ENCODE measurements at places on chromosomes 12 and 14.

- DNase-seq, result no peak
Measured at GRCh38 chr12:127118251-127118650, 1148.7 kb upstream of the TMEM132C start.

DNA sequence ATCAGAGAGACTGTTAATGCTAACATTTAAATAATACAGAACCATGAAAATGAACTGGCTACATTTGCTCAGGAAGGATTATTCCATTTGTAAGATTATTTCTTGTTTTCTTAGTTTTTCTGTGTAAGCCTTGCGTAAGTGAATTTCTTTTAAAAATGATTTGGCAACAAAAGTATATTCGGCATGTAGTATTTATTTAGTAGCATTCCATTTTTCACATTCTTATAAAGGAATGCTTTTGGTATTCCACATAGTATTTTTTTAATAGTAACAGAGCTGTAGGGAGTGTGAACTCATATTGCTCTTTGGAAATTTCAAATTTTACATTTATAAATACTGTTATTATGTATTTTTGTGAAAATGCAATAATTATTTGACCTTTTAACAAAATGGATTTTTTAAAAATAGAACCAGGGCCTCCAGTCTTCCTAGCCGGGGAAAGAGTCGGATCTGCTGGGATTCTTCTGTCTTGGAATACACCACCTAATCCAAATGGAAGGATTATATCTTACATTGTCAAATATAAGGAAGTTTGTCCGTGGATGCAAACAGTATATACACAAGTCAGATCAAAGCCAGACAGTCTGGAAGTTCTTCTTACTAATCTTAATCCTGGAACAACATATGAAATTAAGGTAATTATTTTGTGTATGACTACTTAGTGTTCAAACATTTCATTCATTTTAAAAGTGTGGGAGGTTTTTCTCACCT lies 1.2 kb downstream of the PTPRQ start:
- no peak for DNase-seq

- DNase-seq, result no peak
Measured at GRCh38 chr14:92724516-92725340, 23.7 kb downstream of the LGMN start.

GRCh38 chr12:114789821-114790220 lies 105.8 kb upstream of the TBX3 start:
- DNase-seq, result no peak

DNA sequence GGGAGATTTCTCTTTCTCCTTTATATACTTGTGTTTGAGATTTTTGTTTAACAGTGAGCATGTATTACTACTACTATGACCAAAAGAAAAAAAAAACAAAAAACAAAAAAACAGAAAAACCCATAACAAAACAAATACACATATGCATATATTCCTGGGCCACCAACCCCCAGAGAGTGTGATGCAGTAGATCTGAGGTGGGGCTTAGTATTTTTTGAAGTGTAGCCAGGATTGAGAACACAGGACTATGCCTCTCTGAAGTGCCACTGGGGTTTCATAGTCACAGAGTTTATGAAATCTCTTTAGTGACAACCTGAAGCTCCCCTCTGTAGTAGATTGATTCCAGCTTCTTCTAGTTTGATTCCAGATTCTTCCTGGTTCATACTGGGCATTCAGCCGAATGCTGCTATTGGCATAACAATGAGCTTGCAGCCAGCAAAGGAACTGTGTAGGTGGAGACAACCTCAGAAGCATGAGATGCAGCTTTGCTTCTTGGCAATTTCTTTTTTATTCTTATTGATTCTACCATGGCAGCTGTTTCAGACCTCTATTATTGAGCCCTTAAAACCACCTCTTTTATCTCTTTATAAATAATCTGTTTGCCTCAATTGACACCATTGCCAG lies 15.5 kb upstream of the ANO4 start:
- DNase-seq, result no peak

GRCh38 chr12:12266389-12266872 lies 413 bp downstream of the LRP6 start:
- DNase-seq, result no peak

DNA sequence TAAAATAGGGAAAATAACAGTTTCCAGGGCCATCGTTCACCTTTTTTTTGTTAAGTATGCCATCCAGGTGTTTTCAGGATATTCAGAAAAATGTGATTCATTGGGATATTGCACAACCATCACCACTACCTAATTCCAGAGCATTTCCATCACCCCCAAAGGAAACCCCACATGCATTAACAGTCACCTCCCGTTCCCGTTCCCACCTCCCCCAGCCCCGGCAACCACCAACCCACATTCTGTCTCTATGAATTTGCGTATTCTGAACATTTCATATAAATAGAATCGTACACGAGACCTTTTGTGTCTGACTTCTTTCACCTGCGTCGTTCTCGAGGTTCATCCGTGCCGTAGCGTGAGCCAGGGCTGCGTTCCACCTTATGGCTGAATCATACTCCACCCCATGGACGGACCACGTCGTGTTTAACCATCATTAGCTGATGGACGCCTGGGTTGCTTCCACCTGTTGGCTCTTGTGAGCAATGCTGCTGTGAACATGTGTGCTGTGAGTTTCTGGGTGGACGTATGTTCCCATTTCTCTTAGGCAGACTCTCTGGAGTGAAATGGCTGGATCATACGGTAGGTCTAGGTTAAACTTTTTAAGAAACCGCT lies 51.0 kb upstream of the NCOR2 start:
- DNase-seq, result peak; percentile 94

DNA sequence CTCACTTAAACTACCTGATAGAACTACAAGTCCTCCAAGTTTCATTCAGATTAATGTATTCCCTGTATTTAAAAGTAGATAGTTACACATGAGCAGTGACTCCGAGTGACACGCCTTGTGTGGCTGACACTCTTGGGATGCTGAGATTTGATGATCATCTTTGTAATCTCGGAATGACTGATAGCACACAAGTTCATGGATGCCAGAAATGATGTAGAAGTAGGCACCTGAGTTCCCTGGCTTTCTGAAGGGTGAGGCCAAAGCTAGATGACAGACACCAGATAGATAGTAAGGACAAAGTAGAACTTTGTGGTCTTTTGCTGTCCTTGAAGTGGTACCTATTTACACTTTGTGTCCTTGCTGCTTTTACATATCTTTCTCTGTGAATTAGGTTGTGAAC lies 491.2 kb downstream of the PCNX1 start:
- no peak for DNase-seq

DNA sequence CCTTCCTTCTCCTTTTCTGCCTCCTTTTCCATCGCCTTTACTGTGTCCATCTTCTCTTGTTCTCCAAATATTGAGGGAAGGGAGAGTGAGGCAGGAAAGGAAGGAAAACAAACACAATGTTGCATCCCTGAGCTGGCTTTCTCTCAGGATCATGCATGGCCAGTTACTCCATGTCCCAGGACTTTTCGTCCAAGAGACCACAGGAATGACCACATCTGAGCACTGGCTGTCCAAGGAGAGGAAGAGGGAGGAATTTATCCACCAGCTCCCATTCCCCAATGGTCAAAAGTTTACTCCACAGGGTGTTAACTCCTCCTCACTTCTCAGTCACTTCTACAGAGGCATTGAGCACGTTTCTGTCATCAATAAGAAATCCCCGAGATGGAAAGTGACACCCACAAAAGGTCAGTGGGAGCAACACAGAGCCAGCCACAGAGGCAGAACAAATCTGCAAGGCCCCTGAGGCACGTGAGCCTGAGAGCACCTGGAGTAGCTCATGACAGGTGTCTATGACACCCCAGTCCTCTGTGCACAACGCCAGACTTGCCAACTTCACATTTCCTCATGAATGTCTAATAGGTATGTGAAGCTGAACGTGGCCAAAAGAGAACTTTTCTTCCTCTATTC lies 177.3 kb upstream of the NUDT4 start:
- DNase-seq, result no peak

- DNase-seq, result no peak
Measured at GRCh38 chr14:103179094-103179493, 55.8 kb downstream of the TNFAIP2 start.

- DNase-seq, result no peak
Measured at GRCh38 chr12:112340230-112340629, 42.0 kb downstream of the HECTD4 start.

- DNase-seq, result peak; percentile 22
Measured at GRCh38 chr12:102479099-102479885, 1.1 kb downstream of the IGF1 start.

DNA sequence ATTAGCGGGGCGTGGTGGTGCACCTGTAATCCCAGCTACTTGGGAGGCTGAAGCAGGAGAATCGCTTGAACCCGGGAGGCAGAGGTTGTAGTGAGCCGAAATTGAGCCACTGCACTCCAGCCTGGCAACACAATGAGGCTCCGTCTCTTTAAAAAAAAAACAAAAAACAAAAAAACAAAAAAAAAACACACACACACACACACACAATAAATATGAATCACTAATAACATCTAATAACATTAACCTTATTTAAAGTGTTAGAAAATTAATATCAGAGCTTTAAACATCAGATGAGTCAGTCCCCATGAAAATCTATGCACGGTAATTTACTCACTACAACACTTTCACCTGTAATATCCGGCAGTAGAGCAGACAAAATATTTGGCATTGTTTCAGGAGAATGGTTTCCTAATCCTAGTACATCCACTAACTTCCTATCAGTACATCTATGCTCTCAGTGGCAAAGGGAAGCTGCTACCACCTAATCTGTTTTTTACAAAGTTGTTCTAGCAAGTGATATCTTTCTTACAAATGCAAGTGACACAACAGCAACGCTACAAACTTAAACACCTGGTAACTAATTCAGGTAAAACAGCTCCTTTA lies 36.2 kb downstream of the MED13L start:
- peak; percentile 64 for DNase-seq

DNA sequence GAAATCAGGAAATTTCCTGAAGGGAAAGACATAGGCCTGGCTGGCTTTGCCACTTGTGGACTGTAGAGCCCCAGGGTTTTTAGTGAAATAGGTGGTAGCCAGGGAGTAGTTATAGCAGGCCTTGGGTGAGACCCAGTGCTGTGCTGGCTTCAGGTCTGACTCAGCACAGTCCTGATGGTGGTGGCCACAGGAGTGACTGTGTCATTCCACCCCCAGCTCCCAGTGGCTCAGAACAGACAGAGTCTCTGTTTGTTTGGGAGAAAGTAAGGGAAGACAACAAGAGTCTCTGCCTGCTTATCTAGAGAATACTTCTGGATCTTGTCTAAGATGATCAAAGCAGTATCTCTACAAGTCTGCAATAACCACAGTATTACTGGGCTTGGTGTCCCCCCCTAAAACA lies 27.5 kb upstream of the OR6J1 start:
- DNase-seq, result no peak

- DNase-seq, result peak; percentile 26
Measured at GRCh38 chr12:753611-754472, 1.5 kb downstream of the WNK1 start.

DNA sequence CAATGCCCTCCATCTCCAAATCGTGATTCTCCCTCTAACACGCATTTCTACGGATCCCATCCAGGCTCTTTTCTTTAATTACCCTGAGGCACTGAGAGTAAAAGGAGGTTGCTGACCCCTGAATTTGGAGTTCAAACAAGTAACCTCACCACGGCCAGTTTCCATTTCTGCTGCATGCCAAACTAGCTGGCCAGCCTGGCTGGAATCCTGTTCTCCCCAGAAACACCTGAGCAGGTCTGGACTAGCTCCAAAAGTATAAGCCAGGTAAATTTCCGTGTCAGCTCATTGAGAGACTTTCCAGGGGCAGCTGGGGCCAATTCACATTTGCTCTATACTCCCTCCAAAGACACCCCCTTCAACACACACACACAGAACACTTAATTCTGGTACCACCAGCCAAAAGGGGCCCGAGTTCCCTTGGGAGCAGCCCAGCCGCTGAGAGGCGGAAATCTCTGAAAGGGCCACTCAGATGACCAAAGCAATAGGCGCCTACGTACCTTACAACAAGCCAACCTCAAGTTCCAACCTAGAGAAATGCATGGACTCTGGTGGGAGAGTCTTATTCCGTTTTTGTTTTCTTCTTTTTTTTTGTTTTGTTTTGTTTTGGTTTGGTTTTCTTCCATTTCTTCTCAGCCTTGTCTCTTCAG lies 131.4 kb downstream of the NDUFA12 start:
- DNase-seq, result no peak

DNA sequence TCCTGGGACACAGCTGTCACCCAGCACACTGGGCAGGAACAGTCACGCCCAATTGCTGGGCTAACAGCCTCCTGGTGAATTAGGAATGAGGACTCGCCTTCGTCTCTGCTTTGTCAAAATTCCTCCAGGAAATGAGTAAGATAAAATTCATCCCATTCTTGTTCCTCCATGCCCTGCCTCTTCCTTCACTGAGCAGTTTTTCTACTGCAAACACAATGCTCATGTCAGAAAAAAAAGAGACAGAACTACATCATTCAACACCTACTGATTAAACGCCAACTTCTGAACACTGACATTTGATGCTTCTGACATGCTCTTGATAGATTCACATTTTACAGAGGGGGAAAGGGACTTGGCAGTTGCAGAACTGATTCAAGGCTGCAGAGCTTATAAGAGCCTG lies 37.5 kb upstream of the DTX1 start:
- DNase-seq, result peak; percentile 67

DNA sequence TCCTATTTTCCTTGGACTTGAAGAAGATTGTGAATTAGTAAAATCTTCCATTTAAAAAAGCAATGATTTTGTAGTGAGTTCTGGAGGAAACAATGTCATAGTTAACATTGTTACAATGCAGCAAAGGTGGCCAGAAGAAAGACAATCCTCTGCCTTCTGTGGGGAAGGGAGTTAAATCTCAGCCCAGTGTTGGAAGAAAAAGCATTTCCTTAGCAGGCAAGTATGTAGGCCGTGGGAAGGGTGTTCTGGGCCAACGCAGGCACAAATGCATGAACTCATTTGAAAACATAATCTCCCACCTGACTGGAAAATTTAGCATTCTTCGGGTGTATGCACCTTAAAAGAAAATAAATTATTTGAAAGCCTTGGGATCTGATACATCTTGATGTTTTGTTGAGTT lies 258.6 kb downstream of the ADAMTS20 start:
- DNase-seq, result no peak

DNA sequence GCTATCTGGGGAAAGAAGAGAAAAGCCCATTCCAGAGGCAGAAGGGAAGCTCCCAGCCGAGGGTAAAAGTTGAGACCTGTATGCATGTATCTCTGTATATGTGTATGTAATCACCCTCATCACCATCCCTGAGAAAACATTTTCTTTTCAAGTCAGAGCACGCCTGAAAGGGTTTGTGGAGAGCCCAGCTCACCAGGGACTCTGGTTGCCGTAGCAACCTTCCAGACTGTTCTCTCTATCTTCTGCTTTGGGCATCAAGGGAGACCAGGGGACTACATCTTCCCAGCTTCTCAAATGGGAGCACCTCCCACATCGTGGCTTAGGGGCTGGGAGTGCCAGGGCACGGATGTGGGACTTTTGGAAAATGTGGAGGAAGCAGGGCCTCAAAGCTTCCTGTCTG lies 93.5 kb downstream of the GALNT8 start:
- peak; percentile 48 for DNase-seq

- no peak for DNase-seq
Measured at GRCh38 chr12:106285982-106286381, 16.6 kb upstream of the TCP11L2 start.

- DNase-seq, result no peak
Measured at GRCh38 chr14:53537422-53538315, 384.5 kb upstream of the DDHD1 start.
